ENCODE measurements at places on chromosomes 16 and 17. TPM values are rescaled to one million over a fixed set of nuclear protein-coding genes. Genes with fewer than 3 reads are reported as not detected.

Gene SOCS7
- total RNA-seq = 19.9 TPM

Gene NLRC3
- total RNA-seq = 12.6 TPM

Gene RNF222
- total RNA-seq = not detected

Gene C17orf67
- 2.3 TPM for total RNA-seq

Gene G6PC1
- total RNA-seq = not detected

Gene CX3CL1
- total RNA-seq = 0.04 TPM

Gene CPHXL
- total RNA-seq = not detected

Gene WSCD1
- 0.27 TPM for total RNA-seq

Gene SOX8
- total RNA-seq = 0.61 TPM

Gene KRTAP9-4
- not detected for total RNA-seq

Gene CDH11
- not detected for total RNA-seq

Gene CA4
- not detected for total RNA-seq

Gene BORCS6
- 7.0 TPM for total RNA-seq

Gene ZSCAN10
- total RNA-seq = not detected

Gene HEXD
- total RNA-seq = 25.0 TPM
